ENCODE measurements at places on chromosomes 7 and 10.
A peak's percentile ranks its signal among the peaks of the same experiment; 100 is the strongest.

GRCh38 chr7:133001727-133002126 lies 80.2 kb downstream of the CHCHD3 start:
- DNase-seq: no peak

GRCh38 chr7:120841608-120842007 lies 16.3 kb downstream of the TSPAN12 start:
- DNase-seq: no peak

- no peak for DNase-seq
These were observed 29.7 kb downstream of the PARP12 start for GRCh38 chr7:140033036-140033435.

DNA sequence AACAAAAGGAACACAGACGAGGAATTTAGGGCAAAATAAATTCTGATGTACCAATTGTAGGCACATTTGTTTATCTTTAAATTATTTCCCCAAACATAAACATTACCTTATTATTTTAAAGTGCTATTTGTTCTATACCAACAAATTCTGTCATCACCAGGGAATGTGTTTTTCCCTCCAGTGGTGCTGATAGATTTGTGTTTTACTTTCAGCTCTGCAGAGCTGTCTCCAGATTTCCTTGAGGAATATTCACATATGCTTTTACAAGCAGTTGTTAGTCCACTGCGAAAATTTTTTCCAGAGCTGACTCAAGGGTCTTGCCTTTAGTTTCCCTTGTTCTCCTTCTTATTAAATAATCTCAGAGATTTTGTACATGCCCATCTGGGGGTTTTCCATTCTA lies 362.8 kb downstream of the PHF14 start:
- DNase-seq: no peak

GRCh38 chr7:22301790-22302189 lies 55.2 kb downstream of the RAPGEF5 start:
- no peak for DNase-seq

GRCh38 chr10:74900297-74900696 lies 73.9 kb downstream of the KAT6B start:
- DNase-seq: peak; percentile 48
